Peyer's patch (tissue), 4 donors: ENCODE measurements at places on chromosomes 4 and X.
A peak's percentile ranks its signal among the peaks of the same experiment; 100 is the strongest.

DNA sequence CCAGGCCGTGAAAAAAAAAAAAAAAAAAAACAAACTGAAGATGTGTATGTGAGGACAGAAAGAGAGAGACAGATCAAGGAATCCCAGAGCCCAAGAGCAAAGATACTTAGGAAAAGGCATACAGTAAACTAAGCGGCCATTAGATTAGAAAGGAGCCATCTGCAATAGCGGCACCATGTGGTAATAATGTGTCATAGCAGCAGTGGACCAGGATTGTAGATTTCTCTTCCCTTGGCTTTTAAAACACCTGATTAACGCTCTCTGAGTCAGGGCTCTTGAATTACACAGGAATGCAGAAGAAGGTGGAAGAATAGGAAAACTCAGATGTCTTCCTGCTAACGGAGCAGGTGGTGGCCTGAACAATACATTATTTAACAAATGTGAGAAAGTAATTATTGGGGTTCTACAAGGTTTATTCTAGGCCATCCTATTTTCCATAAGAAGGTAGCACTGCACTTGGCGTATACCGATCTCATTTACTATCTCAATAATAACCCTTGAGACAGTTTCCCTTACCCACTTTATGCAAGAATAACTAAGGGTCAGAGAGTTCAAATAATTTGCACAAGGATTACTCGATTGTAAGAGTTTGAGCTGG lies 182.7 kb downstream of the KCNIP4 start:
- peak; percentile 56 for DNase-seq

- no peak for DNase-seq
These were observed 33.0 kb downstream of the MOB1B start for GRCh38 chr4:70935038-70935695.

- no peak for DNase-seq
These were observed 25.7 kb downstream of the RAB33A start for GRCh38 chrX:130197464-130197863.

GRCh38 chr4:95124906-95125504 lies 367.2 kb downstream of the BMPR1B start:
- DNase-seq, result no peak

- DNase-seq, result no peak
These were observed 116.3 kb downstream of the STOX2 start for GRCh38 chr4:184021389-184021788.

DNA sequence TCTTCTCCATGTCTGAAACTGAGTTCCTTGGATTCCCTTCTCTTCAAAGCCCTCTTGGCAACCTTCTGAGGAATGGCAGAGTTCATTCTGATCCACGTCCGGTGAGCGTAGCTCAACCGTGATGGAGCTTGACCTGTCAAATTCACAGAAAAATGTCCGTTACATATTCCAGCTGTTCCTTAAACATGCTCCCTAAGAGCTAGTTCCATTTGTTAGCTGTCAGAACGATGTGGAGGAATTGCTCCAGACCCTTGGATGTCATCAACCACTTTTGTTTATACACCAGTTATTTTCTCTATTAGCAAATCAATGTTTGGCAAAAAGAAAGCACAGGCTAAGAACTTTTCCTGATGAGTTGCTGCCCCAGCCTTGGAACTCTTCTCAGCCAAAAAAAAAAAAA lies 50.1 kb downstream of the NHS start:
- no peak for DNase-seq

DNA sequence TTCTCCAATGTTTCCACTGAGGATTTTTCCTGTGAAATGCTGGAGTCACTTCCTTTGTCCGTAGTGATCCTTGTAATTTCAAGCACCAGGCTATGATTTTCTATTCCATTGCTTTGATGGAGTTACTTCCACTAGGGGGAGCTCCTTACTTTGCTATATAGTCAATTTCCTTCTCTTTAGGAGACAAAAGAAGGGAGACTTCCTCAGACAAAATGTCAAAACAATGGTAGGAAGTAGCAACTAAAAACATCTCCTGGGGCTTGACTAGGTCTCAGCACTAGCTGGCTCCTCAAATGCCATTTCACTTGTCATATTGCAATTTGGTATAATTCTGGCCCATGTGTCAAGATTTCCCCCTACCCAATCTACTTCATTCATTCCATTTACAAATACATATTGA lies 24.1 kb downstream of the ZCCHC12 start:
- DNase-seq, result no peak

- DNase-seq, result no peak
These were observed 146.2 kb downstream of the SPATA18 start for GRCh38 chr4:52197306-52197705.

DNA sequence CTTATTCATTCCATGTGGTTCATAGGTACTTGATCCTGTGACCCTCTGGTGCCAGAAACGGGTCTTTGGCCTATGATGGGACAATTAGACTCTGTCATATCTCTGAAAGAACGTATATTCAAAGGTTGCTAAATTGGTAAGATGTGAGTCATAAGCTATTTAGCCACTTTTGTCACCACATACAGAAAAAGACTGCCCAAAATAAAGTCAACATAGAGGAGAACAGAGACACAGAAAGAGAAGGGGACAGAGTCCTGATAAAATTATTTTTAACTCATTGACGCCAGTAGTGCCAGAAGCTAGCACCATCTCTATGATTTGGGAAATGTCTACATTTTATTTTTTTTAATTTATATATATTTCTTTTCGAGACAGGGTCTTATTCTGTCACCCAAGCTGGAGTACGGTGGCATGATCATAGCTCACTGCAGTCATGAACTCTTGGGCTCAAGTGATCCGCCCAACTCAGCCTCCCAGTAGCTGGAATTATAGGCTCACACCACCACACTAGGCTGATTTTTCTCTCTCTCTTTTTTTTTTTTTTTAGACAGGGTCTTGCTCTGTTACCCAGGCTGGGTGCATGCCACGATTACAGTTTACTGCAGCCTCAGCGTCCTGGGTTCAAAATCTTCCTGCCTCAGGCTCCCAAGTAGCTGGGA lies 92.1 kb upstream of the COX18 start:
- DNase-seq, result no peak

- DNase-seq, result no peak
These were observed 86.2 kb downstream of the ABLIM2 start for GRCh38 chr4:8072235-8072968.

DNA sequence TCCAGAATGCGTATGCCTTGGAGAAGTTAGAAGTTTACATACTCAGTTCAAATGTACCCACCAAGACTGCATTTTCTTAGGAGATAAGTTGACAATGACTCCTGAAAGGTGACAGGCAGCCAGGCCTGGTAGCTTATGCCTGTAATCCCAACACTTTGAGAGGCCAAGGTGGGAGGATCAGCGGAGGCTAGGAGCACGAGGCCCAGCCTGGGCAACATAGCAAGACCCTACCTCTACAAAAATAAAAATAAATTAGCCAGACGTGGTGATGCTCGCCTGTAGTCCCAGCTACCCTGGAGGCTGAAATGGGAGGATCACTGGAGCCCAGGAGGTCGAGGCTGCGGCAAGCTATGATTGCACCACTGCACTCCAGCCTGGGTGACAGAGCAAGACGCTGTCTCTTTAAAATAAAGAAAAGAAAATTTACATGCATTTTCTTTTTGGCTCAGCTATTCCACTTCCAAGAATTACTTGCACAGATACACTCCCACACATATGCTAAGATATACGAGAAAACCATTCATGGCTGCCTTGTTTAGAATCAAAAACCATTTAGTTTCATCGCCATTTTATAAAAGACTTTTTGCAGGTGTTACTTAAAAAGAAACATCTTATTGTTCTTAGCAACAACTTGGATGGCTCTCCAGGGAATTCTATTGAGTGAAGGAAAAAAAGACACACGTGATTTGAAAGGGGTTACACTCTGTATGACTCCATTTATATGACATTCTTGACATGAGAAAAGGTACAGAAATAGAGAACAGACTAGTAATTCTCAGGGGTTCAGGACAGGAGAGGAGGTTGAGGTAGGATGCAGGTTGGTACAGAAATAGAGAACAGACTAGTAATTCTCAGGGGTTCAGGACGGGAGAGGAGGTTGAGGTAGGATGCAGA lies 66.3 kb downstream of the DHRSX start:
- DNase-seq, result no peak

GRCh38 chr4:149211876-149212275 lies 603.8 kb downstream of the IQCM start:
- no peak for DNase-seq

- DNase-seq, result no peak
These were observed 169.1 kb downstream of the UNC5C start for GRCh38 chr4:95379633-95380032.

GRCh38 chr4:157459785-157460184 lies 239.3 kb downstream of the GRIA2 start:
- no peak for DNase-seq

GRCh38 chr4:40196724-40197281 lies at the start of gene RHOH:
Gene RHOH, plus strand, starts transcription at chr4:40197031. Its CDS starts 46,356 bp downstream, at chr4:40243387.
- no peak for DNase-seq

GRCh38 chr4:80097400-80098177 lies 24.6 kb upstream of the ANTXR2 start:
- DNase-seq, result no peak

- no peak for DNase-seq
These were observed 88.2 kb downstream of the SCD5 start for GRCh38 chr4:82710197-82710929.

- DNase-seq, result peak; percentile 49
These were observed 30.4 kb downstream of the CFAP299 start for GRCh38 chr4:80365928-80366327.

- DNase-seq, result no peak
These were observed 734 bp upstream of the GALNT7 start for GRCh38 chr4:173167758-173168395.

DNA sequence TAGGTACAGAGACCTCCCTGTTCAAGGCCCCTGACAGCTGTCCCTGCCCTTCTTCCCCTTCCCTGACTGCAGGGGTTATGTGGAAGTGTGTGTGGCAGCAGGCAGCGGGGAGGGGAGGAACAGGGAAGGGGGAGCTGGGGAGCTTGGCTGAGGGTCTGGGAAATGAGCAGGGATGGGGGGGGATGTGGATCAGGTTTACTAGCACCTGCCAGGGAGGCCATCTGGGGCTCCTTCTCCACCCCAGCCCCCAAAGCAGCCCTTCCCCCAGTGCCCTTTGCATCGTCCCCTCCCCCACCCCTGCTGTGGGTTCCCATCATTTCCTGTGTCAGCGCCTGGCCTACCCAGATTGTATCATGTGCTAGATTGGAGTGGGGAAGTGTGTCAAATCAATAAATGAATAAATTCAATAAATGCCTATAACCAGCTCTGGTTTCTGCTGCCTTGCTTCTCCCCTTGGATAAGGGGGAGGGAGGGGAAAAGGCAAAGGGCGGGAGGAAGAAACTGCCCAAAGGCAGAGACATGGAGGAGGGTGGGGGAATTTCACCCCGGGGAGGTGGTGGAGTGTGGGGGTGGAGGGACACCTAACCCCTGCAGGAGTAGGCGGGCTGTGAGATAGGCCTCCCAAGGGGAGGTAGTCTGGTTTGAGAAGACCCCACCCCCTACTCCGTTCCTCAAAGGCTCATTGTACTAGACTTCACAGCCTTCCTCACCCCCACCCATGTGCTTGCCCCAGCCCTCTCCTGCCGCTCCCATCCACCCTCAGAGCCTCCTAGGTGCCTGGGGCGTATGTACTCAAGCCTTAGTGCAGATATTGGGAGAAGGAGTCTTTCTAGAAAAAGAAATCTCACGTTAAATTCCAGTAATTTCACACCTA lies 3.2 kb downstream of the CXorf65 start:
- no peak for DNase-seq

- DNase-seq, result no peak
These were observed 383.5 kb downstream of the KLHL4 start for GRCh38 chrX:87901060-87901459.

DNA sequence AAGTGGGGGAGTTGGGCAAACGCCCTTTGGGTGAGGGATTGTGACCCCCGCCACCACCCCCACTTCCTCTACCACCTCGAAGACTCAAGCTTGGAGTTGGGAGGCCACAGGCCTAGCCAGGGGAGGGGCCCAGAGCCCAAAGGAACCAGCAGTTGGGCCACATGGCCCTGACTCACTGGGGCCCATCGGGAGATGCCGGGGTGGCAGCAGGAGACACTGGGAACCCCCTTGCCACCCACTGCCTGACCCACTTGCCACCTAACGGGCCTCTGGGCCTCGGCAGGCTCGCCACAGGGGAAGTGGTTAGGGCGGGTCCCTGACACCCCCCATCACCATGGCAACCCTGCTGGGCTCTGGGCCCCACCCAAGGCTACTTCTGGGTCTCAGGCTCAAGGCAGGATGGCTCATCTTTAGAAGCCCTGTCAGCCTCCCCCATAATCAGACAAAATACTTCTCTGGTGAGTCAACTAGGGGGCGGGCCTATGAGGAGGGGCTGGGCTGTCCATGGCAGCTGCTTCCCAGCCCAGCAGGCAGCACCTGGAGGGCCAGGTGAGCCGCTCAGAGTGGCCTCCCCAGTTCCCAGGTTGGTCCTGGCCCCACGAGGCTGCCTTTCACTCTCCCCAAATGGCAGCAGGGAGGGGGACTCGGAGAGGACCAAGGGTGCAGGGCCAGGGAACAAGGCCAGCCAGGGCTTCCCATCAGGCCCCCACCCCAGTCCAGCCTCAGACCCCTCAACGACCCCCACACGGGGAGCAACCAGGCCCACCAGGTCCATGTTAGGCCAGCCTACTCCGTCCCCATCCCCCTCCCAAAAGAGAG lies 5.6 kb downstream of the FLNA start:
- peak; percentile 56 for DNase-seq

GRCh38 chr4:139523076-139523475 lies 32.9 kb downstream of the SETD7 start:
- DNase-seq, result no peak

DNA sequence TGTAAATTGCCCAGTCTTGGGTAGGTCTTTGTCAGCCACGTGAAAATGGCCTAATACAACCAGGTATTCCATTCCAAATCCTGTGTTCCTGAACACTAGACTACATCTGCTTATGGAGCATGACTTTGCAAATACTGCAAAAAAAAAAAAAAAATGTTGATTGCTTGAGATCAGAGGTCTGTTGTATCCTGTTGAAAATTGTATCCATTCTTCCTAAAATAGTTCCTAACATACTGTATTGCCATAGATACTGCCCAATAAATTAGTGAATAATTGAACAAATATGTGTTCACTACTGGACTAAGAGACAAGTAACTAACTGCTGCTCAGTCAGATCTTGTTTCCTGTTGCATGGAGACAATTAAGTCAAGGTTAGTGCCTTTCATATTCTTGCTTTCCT lies 164.3 kb upstream of the PABPC4L start:
- no peak for DNase-seq

DNA sequence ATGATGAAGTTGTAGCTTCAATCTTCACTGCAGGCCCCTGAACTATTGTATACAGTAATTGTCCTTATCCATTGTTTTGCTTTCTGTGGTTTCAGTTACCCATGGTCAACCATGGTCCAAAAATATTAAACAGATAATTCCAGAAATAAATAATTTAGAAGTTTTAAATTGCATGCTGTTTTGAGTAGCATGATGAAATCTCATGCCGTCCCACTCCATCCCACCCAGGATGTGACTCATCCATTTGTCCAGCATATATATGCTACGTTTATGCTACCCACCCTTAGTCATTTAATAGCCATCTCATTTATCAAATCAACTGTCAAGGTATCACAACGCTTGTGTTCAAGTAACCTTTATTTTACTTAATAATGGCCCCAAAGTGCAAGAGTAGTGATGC lies 34.5 kb downstream of the IQCM start:
- DNase-seq, result no peak

- DNase-seq, result no peak
These were observed 124.0 kb downstream of the TENM3 start for GRCh38 chr4:182367153-182367552.
